Activated T-helper 1 cell treated with anti-CD3 and anti-CD28 coated beads, Interleukin-2, amount 50 U/mL, for 16 hours (primary cell): ENCODE measurements at places on chromosomes 7 and 10.

DNA sequence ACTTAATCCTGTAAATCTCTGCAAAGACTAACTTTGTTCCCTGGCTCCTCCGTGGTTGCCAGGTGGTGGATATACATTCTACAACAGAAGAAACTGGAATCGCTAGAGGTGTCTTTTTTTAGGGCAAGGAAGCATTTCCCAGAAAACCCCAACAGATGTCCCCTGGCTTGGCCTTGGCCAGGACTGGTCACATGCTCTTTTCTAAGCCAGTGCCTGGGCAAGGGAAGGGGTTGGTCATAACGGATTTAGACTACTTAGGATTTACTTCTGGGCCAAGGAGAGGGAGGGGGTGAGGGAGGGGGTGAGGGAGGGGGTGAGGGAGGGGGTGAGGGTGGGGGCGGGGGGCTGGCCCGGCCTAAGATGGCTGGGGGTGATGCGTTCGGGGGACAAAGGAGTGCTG lies 105.7 kb downstream of the SNX10 start:
- DNase-seq, result no peak

GRCh38 chr10:13560597-13560996 lies 26.2 kb upstream of the PRPF18 start:
- no peak for DNase-seq

- DNase-seq, result no peak
These were observed 6.8 kb downstream of the PRPF18 start for GRCh38 chr10:13593535-13593934.

DNA sequence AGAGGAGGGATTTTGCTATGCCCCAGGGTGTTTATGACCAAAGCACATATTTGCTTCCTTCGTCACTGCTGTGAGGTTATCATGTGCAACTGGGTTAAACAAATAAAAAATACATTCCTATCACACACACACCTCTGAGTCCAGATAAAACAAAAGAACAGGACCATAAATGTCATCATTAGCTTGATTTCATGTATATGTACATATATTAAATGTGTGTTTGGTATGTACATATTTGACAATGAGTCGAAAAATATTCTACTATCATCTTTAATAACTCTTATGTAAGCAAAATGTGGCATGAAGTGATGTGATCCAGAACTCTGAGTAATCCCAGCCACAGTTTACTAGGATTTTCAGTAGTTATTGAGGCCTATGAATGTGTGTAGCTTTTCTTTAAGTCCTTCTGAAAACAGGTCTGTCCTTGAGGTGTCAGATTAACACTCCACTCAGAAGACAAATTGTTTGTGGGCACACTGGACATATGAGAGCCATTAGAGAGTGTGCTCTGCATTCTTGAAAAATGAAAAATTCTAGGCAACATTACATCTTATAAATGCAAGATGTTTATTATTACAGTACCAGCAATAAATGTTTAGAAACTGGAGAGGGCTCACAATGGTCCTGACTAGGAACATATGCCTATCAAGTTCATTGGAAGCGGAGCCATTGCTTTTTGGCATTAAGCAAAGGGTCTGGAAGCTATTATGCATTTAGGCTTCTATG lies 335.1 kb upstream of the SEMA3A start:
- no peak for DNase-seq

- no peak for DNase-seq
These were observed 106.5 kb downstream of the PRLHR start for GRCh38 chr10:118488710-118489497.

GRCh38 chr10:5594271-5595049 lies 69.7 kb downstream of the CALML3 start:
- DNase-seq, result no peak

DNA sequence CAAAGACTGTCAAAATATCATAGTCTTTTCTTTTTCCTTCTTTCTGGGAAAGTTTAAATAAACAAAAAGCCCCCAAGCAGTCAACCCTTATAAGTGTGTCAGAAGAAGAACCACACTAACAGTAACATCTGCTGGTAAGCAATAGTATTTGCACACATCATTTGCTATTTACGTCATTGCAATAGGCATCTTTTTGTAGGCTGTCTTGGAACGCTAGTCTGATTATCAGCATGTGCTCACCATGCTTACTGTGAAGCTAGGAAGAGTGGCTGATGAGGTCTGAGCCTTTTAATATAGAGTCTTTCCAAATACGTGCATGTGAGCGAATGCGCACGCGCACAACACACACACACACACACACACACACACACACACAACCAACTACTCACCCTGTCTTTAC lies 599.0 kb upstream of the TPK1 start:
- no peak for DNase-seq

GRCh38 chr10:31143331-31143935 lies 111.8 kb upstream of the ZNF438 start:
- DNase-seq, result no peak

DNA sequence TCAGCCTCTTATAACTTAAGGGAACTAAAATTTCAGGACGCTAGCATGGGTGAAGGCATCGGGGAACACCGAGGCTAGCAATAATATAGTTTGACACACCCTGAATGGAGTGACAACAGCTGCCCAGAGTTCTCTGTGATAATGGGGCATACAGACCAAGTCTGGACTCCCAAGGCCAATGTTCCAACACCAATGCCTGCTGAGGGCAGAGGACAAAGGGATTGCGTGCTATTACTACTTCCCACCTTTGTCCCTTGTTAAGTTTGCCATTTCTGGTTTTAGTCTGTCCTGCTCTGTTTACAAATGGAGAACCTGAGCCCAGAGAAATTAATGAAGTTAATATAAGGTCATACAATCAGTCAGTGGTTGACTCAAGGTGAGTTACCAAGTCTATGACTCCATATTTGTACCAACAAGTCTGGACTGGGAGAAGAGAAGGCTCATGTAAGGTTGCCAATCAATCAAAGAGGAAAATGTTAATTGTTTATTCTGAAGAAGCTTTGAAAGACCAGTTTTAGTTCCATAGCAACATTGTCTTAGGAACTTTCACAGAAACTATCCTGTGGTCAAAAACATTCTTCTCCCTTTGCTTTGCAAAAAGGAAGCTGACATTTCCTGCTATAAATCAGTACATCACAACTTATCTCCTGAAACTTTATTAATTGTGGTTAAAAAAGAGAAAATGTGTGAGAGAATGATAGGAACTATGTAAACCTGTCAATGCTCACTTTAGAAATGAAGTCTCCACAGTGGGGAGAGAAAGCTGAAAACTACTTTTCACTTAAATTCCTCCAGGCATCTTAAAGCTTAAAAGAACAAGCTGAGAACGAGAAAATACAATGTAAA lies 74.5 kb downstream of the CCDC6 start:
- DNase-seq, result no peak

DNA sequence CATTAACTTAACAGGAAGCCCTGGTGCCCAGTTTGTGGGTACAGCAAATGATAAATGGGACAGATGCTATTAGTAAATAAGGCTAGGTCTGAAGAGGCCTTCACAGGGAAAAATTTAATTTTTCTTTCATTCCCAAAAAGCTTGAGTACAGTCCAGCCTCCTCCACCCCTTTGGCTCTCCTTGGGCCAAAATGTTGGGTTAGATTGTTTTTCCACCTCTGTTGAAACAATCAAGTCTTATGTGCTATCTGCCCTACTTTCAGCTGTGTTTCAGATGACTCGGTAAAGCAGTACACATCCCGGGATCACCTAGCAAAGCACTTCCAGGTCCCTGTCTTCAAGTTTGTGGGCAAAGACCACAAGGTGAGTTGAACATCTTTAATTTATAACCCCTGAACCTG lies 24.3 kb downstream of the PLA2G12B start:
- no peak for DNase-seq

GRCh38 chr10:62302760-62303159 lies 34.1 kb upstream of the RTKN2 start:
- no peak for DNase-seq

DNA sequence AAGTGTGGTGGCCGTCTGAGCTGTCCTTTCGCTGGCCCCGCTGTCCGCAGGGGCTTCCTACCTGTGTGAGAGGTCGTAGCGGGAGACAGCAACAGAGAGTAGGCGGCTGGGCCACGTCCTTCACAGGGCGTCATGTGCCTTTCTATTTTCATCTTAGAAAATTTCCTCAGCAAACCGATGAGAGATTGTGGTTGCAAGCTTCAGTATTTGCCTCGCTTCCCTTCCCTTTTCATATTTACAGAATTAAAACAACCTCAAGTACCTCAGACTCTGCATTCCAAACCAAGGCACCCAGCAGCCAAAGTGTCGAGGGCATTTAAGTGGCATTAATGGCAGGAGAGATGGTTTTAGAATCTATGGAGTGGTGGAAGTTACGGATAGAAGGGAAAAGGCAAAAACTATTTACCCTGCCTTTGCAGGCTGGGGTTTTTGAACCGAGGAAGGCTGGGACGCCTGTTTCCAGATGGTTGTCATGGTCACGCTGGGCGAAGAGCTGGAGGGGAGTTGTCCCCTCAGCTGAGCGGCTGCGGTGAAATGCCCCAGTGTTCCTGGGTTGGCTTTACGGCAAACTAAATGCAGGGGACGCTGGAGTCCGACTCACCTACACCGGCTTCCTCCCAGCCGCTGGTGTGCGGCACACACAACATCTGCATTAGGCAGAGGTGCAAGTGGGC lies 41.9 kb downstream of the WIPI2 start:
- DNase-seq, result no peak

GRCh38 chr10:59622320-59623132 lies 87.1 kb downstream of the SLC16A9 start:
- DNase-seq, result no peak

- no peak for DNase-seq
These were observed 11.8 kb downstream of the EPHA1 start for GRCh38 chr7:143396625-143397556.

- DNase-seq, result no peak
These were observed 66.6 kb downstream of the PRKCQ start for GRCh38 chr10:6513476-6513875.

DNA sequence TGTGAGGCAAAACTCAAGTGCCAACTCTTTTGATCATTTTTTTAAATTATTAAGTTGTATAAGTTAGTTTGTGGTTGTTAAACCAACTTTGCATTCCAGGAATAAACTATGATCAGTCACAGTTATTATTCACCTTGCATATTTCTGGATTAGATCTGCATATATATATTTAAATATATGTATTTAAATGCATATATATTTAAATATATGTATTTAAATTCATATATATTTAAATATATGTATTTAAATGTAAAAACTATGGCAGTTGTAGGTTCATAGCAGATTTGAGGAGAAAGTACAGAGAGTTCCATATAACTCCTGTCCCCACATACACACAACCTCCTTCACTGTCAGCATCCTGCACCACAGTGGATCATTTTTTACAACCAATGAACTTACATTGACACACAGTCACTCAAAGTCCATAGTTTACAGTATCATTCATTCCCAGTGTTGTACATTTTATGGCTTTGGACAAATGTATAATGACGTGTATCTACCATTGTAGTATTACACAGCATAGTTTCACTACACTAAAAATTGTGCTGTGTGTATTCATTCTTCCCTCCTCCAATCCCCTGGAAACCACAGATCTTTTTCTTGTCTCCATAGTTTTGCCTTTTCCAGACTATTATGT lies 49.7 kb downstream of the TBC1D12 start:
- DNase-seq, result no peak

DNA sequence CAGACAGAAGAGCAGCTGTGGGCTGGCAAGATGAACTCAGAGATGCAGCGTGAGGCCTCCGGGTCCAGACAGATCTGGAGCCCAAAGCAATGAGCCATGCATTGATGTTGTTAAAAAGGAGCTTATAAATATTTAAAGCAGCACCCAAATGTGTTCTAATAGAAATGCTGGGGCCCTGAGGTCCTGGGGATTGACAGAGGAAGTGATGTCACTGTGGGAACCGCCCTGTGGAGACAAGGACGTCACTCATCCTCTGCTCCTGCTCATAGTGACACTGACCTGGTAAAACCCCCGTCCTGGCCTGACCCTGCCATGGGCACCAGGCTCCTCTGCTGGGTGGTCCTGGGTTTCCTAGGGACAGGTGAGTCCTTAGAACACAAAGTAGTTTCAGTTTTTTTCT lies 197.0 kb upstream of the PRSS58 start:
- no peak for DNase-seq

GRCh38 chr10:108791794-108792474 lies 1131.4 kb downstream of the XPNPEP1 start:
- DNase-seq, result no peak

- DNase-seq, result no peak
These were observed 15.8 kb downstream of the ANXA7 start for GRCh38 chr10:73398024-73398423.

- DNase-seq, result no peak
These were observed 6.7 kb downstream of the CPXM2 start for GRCh38 chr10:123884907-123885381.
